NCI-H526 treated with DMSO at 0.1 percent for 48 hours (cell line): ENCODE measurements at places on chromosomes 6 and 20.

GRCh38 chr20:7710440-7710839 lies 229.8 kb downstream of the HAO1 start:
- DNase-seq: no peak

- DNase-seq: no peak
Measured at GRCh38 chr20:49285813-49286494, 8.1 kb upstream of the ZNFX1 start.

DNA sequence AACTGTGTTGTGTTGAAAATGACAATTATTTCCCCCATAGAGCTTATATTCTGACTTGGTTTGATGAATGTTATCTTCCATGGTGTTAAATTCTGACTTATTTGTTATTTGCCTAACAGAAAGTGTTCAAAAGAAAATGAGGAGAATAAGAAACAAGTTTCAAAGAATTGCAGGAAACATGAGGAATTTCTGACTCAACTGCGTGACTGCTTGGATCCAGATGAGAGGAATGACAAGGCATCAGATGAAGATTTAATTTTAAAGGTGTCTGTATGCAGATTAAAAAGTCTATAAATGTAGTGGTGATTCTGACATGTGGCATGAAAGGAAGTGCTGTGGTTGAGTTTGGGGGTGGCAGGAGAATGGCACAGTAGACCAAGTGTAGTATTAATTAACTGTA lies 50.6 kb downstream of the CCDC170 start:
- no peak for DNase-seq

DNA sequence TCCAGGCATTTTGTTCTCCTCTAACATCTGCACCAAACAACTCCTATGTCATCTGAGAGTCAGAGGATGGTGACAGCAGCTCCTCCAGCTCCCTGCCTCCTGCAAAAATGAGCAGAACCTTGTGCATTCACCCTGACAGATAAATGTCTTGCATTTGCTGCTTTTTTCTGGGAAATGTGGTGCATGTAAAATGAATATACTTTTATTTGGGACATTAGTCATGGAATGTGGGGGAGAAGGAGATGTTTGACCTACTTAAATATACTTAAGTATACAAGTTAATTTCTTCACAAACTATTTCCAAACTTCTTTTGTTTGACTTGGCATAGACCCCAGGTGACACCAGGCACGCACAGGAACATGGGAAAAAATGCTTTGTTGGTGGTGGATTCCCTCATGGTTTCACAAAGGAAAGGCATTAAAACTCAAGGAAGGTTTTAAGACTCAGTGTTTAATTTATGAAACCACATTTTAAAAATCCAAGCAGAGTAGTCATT lies 181.8 kb upstream of the MCHR2 start:
- no peak for DNase-seq

- no peak for DNase-seq
Measured at GRCh38 chr20:23404196-23404595, 17.1 kb downstream of the NAPB start.

DNA sequence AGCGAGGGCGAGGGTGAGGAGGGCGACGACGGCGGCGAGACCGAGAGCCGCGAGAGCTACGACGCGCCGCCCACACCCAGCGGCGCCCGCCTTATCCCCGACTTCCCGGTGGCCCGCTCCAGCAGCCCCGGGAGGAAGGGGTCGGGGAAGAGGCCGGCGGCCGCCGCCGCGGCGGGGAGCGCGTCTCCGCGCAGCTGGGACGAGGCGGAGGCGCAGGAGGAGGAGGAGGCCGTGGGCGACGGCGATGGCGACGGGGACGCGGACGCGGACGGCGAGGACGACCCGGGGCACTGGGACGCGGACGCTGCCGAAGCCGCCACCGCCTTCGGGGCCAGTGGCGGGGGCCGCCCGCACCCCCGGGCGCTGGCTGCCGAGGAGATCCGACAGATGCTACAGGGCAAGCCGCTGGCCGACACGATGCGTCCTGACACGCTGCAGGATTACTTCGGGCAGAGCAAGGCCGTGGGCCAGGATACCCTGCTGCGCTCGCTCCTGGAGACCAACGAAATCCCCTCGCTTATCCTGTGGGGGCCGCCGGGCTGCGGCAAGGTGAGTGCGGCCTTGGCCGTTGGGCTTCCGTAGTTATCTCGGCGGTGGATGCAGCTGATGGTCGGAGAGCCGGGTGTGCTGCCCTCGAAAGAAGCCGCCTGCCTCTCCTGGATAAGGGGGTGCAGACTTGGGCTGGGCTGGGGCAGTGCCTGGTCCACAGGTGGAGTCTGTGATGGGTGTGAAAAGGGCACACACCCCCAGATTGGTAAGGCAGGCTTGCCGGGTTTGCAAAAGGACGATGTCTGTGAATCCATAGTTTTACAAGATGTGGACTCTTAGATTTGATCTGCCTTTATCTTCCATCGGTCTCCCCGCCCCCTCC lies 938 bp downstream of the WRNIP1 start:
- no peak for DNase-seq

DNA sequence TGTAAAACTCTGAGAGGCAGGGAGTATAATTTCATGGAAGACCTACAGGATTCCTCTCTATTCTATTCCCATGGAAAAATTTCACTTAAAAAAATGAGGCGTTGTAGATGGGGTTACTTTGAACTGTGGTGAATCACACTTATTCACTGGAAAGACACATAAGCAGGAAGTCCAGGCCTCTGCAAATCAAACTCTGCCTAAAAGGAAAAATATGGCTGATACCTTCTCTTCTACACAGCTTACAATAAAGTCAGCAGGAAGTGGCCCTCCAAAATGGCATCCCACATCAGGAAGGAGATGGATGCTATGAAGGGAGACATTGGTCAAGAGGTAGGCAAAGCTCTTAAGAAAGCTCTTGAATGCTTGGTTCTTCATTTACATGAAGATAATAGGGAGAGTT lies 115.9 kb downstream of the FYN start:
- no peak for DNase-seq

DNA sequence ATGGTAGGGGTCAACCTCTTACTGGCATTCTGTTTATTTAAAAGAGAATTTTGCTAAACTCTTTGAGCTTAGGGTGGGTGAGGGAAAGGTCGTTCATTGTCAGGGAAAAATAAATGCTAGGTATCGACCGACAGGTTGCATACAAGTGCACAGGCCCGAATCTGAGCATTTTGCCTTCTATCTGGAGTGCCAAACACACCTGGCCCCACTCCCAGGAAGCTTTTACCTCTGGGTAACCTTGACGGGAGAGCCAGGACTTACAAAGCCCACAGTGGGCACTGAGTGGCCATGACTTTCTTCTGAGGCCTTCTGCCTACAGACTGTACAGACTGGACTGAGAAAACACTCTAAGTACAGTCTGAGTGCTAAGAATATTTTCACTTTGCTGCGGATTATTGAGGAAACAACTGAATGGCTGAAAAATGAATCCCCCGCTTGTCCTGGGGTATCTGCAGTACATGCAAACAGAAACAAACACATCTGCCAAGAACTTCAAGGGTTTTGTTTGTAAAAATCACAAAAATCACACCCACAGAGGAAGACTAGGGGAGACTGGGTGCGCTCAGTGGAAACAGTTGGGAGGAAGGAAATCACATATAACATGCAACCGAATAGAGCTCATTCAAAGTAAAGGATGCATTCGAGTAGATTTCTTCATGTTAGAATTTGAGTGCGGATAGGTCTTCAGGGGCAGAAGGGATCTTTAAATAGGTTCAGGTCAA lies 152.8 kb downstream of the NFATC2 start:
- DNase-seq: no peak

DNA sequence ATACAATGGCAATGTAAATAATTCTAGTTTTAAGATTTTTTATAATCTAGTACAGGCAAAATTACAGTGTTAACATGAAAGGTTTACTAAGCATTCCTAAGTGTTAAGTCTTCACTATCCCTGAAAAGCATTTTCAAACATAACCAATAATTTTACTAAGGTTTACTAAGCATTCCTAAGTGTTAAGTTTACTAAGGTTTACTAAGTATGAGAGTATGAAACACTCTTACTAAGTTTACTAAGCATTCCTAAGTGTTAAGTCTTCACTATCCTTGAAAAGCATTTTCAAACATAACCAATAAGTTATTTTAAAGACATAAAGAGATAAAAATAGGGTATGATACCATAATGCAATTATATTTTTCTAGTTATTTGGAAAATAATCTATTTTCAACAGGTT lies 82.6 kb downstream of the PRSS35 start:
- no peak for DNase-seq

- DNase-seq: no peak
Measured at GRCh38 chr6:168156742-168157265, 77.8 kb upstream of the FRMD1 start.

DNA sequence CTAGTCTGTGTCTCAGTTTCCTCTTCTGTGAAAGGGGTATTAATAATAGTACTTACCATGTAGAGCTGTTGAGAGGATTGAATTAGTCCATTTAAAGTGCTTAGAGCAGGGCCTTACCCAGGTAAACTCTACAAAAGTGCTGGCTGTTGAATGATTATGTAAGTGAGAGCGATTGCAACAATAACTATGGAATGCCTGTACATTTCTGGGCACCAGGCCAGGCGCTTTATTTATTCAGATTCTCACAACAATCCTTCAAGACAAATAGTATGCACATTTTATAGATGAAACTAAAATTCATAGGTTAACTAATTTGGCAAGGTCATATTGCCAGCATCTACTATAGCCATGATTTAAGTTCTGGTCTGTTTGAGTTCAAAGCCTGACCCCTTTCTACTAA lies 78.3 kb upstream of the MMS22L start:
- DNase-seq: no peak

DNA sequence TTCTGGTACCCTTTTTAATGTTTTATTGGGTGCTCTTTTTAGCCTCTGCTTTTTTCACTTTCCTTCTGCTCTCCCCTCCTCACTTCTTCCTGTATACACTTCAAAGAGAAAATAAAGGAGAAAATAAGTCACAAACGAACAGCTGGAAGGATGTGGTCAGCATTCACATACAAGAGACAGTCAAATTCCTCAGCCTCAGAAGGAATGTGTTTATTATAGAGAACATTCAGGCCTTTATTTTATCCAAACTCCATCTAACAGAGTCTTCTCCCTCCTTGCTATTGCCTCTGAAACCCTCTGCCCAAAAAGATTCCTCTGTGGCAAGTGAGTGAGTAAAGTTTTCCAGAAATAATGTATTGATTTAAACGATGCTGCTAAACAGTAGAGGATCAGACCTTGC lies 490.4 kb downstream of the FRK start:
- DNase-seq: no peak

- DNase-seq: no peak
Measured at GRCh38 chr6:89944826-89945407, 50.6 kb downstream of the GJA10 start.

- no peak for DNase-seq
Measured at GRCh38 chr20:7974785-7975435, 34.7 kb upstream of the HAO1 start.

DNA sequence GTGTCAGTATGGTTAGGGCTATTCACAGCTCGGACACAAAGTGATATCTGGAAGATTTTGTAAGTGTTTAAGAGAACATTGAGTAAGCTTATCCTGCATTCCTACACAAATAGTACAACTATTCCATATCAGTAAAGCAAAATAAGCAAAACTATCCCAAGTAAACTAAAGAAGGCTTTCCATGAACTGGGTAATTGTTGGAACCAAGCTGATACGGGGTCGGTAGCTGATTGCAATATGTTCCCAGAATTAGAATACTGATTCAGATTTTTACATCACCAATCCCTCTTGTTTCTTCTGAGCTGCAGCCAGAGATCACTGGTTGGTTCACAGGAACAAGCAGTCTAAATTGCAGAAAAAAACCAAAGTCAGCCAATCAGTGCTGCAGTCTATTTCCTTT lies 54.1 kb downstream of the CDS2 start:
- DNase-seq: no peak

DNA sequence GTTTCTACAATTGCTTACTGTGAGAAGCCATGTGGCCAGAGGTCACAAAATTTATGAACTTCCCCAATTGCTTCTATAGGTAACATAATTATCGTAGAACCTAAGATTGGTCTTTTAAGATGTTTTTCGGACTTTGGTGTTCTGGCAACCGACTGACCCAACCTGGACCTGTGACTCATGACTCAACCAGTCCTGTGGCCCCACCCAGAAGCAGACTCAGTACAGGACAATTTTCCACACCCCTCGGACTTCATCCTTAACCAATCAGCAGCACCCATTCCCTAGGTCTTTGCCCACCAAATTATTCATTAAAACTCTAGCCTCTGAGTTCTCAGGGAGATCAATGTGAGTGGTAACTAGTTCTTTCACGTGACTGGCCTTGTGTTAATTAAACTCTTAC lies 26.4 kb upstream of the AKAP12 start:
- DNase-seq: no peak

DNA sequence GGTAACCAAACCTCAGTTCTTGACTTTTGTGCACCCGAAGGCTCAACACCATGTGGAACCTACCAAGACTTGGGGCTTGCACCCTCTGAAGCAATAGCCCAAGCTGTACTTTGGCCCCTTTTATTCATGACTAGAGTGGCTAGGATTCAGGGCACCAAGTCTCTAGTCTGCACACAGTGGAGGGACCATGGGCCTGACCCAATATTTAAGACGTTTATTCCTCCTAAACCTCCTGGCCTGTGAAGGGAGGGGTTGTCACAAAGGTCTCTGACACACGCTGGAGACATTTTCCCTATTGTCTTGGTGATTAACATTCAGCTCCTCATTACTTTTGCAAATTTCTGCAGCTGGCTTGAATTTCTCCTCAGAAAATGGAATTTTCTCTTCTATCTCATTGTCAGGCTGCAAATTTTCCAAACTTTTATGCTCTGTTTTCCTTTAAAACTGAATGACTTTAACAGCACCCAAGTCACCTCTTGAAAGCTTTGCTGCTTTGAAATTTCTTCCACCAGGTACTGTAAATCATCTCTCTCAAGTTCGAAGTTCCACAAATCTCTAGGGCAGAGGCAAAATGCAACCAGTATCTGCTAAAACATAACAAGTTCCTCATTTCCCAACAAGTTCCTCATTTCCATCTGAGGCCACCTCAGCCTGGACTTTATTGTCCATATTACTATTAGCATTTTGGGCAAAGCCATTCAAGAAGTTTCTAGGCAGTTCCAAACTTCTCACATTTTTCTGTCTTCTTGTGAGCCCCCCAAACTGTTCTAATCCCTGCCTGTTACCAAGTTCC lies 481.4 kb upstream of the BTBD3 start:
- no peak for DNase-seq

DNA sequence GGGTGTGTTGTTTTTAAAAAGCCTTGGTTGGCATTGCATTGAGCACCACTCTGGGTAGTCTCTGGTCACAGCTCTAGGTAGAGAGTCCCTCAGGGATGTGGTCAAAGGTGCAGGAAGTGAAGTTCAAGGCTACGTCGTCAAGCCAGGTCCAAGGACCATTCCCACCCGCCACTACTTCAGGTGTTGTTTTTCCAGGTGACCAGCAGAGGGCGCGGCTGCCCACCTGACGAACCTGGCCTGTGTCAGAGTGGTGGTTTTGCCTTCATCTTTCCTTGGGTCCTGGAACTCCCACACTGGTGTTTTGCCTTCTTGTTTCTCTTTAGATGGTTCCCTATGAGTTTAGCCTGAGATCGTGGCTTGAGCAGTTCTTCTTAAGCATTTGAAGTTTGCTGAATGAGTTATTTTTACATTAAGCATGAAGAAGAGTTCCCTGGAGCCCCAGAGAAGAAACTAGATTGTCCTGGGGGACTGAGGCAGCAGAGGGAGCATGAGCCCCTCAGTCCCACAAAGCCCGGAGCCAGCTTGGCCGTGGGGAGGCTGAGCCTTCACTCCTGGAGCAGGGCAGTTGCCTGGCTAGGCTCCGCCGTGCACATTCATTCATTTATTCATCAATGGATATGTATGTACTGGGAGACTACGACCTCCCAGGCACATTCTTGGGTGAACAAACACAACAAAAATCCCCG lies 5.6 kb upstream of the PHACTR3 start:
- peak; percentile 19 for DNase-seq
